ENCODE measurements at places on chromosomes 1 and 21.

DNA sequence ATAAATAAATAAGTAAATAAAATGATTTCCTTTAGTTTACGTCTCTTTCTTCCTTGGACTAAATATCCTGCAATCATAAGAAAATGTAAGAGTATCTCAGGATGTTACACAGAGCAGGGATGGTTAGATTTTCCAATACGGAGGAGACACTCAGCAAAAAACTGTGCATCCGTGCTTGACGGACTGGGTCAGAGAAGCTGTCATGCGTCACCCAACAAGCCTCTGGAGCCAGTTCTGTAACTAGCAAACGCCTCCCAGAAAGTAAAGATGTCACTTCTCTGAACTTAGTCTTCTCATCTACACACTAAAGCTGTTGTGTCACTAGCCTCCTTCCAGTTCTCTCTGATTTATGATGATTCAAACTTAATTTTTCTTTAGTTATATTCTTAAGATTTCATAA, 3.4 kb downstream of the CFHR4 start:
- DNase-seq, result no peak

DNA sequence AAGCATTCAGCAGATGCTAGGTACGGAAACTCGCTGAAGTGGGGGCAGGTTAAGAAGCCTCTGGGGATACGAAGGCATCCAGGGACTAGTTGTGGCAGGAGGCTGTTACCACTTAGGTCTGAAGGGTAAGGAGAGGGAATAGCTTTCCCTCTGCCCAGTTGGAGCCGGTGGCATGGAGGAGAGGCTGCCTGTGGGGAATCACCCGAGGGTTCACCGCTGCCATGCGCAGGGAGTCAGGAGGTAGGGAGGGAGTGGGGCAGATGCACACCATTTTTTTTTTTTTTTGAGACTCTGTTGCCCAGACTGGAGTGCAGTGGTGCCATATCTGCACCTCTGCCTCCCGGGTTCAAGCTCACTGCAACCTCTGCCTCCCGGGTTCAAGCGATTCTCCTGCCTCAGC, 6.1 kb downstream of the PCSK9 start:
- no peak for DNase-seq

GRCh38 chr1:239125893-239126292, 260.5 kb upstream of the CHRM3 start:
- DNase-seq, result no peak

DNA sequence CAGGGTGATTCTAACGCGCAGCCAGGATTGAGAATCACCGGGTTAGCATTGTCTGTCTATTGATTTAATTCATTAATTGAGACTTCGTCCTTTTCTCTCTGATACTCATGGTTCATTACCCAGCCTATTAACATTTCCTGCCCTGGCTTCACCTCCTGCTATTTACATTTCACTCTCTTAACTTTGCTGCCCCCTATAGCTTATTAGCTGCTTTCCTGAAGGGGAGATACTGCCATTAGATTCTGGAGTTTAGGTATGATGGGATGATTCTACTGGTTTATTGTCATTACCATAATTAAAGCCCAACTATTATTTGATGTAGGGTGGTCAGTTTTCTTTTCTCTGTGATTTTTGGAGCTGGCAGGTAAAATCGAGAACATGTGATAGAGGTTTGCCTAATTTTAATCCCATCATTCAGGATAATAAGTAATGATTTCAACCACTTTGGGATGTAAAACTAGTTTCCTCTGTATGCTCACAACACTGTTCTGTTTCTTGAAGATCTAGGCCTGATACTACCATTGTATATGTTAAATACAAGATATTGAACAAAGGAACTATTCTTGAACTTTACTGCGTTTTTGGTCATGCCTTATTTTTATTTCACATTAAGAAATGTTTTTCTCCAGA, 6.4 kb downstream of the PPP2R5A start:
- DNase-seq, result peak; percentile 60

DNA sequence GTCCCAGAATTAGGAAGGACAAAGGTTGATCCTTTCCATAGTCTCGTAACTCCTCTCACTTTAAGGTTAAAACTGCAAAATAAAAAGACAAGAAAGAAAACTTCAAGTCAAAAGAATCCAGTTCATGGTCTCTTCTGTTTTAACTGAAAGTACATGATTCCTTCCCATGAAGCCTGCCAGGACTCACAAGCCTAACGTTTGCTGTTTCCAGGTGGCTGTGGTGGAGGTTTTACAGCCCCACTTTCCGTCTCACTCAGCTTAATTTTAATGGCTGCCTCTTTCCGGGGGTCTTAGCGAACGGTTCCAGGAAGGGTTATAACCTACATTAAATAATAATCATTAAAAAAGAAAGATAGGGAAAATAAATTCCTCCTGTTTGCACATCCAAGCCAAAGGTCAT, 136.8 kb upstream of the SPAG17 start:
- DNase-seq, result no peak

- peak; percentile 49 for DNase-seq
Measured at GRCh38 chr1:209150114-209150513, 433.4 kb upstream of the CAMK1G start.

GRCh38 chr1:72649211-72649888, 367.0 kb upstream of the NEGR1 start:
- DNase-seq, result no peak

DNA sequence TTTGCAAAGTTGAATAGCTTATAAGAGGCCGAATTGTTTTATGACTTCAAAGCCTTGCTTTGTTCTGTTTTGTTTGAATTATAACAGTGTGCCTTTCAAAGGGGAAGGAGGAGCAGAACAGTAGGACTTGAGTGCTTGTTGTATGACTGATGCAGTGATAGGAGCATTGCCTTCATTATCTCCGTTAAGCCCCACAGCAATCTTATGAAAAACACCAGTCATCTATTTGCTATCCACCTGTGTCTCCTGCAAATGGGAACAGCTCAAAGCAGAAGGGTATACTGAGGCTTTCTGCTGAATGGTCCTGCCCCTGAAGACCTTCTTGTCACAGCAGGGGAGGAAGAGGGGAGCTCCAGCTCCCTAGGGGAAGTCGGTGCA, 127.5 kb downstream of the RNF220 start:
- DNase-seq, result no peak

DNA sequence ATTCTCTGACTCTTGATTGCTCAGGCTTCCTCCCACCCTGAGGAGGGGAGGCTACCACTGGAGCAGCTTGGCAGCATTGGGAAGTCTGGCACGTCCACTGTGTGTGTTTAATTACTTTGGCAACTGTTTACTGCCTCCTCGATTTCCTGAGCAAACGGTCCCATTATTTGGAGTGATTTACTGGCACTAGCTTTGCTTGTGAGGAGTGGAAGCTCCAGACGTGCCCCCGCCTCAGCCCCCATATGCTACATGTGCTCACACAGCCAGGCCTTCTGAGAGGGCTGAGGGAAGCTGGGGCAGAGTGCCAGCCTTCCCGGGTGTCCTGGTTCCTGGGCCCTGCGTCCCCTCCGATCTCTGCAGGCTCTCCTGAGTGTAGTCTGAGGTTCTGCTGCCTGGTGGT, 306.2 kb downstream of the PTPRU start:
- no peak for DNase-seq

GRCh38 chr1:65339866-65340468, 30.6 kb downstream of the DNAJC6 start:
- peak; percentile 50 for DNase-seq

DNA sequence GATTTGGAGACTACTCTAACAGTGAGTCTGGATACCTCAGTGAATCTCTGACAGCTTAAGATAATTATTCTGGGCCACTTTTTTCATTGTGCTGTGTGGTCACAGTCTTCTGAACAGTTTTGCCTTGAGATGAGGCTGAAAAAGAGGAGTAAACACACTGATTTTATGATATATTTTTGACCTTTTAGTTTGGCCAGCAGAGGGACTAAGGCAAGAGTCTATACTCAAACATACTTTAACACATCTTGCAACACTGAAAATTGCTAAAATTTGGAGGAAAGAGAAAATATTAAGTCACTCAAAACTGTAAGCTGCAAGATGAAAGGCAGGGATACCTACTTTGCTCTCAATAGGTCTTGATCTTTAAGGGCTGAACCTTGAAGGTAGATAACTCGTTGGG, 182.7 kb downstream of the KCNT2 start:
- peak; percentile 5 for DNase-seq

DNA sequence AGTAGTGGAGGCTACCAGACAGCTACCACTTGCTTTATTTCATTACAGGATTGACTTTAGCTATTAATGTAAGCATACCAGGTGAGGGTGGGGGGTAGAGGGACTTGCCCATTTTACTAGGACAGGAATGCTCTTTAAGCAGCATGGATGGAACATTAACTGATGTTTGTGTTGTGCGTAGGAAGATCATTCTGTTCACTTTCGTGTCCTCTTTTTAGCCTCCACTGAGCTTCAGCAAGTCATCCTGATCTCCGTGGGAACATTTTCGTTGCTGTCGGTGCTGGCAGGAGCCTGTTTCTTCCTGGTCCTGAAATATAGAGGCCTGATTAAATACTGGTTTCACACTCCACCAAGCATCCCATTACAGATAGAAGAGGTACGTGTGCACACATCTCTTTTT, 29.3 kb downstream of the IFNGR2 start:
- no peak for DNase-seq

- no peak for DNase-seq
Measured at GRCh38 chr1:185495898-185496297, 178.9 kb upstream of the IVNS1ABP start.

GRCh38 chr1:90012300-90012699, 17.4 kb downstream of the ZNF326 start:
- no peak for DNase-seq

GRCh38 chr21:39715804-39716397, 29.1 kb upstream of the IGSF5 start:
- peak; percentile 59 for DNase-seq

GRCh38 chr21:45138199-45139002, 64.0 kb downstream of the ADARB1 start:
- DNase-seq, result peak; percentile 74

DNA sequence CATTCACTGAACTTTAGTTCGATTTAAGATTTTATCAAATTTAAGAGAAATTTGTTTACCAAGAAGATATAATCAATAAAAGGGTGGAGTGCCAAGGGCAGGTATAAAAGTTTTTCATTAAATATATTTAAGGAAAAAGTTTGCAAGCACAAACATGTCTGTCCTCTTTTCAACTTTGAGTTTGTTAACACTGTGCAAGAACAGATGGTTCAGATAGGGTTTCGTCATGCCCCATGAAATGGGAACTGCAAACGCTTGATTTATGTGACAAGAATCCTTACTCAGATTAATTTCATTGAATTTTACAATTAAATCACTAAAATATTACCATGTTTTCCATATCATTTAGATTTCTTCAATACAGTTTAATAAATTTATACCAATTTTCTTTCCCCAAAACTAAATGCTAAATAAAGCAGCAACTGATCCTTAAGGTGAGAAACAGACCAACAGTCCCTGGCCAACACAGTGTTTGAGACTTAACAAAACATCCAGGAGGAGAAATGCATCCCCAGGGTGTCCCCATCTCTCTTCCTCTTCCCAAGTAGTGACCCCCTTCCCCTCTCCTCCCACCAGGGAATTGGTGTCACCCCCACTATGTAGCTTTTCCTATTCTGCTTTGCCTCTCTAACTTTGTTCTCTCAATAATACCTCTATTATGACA, 292.9 kb downstream of the LTN1 start:
- DNase-seq, result no peak

DNA sequence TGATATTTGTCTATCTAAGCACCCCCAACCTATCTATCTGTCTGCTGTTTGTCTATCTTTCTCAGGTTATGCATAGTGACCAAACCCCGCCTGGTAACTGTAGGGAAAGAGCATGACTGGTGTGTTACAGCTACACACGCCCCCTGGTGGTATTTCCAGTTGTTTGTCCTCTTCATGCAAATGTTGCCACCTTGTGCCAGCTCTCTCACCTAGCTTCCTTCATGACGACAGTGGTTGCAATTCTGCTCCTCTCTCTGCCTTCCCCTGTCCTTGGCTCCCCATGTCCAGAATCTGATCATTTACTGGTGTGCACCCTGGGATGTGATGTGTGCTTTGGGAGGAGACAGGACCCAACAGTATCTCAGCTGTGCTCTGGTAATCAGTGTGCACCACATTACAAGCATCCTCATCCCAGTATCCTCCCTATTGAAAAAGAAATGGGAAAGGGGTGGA, 8.1 kb upstream of the INKA2 start:
- DNase-seq, result peak; percentile 87

DNA sequence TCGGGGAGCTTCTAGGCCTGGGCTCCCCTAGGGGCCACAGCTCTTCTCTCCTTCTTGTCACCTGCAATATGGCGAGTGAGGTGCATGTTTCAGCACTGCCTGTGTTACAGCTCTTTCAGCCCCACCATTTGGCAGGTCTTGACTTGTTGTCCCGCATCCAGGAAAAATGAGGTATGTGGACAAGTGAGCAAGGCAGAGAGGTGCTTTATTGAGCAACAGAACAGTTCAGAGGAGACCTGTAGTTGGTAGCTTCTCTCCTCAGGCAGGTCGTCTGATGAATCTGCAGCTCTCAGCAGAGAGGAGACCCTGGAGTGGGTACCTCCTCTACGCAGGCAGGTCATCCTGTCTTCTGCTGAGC, 208.2 kb upstream of the USP25 start:
- no peak for DNase-seq

- DNase-seq, result no peak
Measured at GRCh38 chr1:104467590-104467989, 717.9 kb downstream of the AMY1C start.

DNA sequence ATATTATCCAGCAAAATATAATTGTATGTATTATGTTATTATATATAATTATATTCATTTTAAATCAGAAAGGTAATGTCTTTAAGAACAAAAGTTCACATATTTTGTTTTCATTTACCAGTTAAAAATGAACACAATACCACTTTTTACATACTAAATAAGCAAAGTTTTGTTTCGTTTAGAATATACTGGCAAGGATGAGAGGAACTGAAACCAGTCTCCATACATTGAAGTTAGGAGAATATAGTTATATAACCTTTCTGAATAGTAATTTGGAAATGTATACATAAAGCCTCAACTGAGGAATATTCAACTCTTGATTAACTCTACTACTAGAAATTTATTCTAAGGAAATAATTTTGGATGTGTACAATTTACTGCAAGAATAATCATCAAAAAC, 110.5 kb downstream of the ZNF644 start:
- DNase-seq, result no peak

GRCh38 chr1:103525114-103525606, 339 bp upstream of the RNPC3 start:
- DNase-seq, result peak; percentile 75

Data from GM23248 (cell line).